ENCODE measurements at places on chromosomes 6 and 20.

DNA sequence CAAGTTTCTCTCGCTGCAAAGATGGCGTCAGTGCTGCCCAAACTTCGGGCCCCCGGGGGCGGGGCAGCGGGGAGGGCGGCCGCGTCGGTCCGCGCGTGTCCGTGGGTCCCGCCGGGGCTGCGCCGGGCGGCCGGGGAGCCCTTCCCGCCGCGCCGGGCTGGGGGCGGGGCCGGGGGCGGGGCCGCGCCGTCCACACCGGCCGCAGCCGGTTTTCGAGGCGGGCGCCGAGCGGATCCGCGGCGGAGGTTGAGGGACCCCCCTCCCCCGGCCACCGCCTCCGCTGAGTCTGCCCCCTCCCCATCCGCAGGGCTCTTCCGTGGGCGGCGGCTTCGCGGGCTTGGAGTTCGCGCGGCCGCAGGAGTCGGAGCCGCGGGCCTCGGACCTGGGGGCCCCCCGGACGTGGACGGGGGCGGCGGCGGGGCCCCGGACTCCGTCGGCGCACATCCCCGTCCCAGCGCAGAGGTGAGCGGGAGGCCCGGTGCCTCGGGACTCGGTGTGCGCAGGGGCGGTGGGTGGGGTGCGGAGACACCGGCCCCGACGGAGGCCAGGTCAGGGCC lies 572 bp downstream of the SLC2A4RG start:
- DNase-seq, result peak; percentile 70

GRCh38 chr6:73073238-73073637 lies 152.1 kb downstream of the KHDC1L start:
- no peak for DNase-seq

GRCh38 chr6:29809249-29809648 lies 18.4 kb upstream of the HLA-G start:
- no peak for DNase-seq

DNA sequence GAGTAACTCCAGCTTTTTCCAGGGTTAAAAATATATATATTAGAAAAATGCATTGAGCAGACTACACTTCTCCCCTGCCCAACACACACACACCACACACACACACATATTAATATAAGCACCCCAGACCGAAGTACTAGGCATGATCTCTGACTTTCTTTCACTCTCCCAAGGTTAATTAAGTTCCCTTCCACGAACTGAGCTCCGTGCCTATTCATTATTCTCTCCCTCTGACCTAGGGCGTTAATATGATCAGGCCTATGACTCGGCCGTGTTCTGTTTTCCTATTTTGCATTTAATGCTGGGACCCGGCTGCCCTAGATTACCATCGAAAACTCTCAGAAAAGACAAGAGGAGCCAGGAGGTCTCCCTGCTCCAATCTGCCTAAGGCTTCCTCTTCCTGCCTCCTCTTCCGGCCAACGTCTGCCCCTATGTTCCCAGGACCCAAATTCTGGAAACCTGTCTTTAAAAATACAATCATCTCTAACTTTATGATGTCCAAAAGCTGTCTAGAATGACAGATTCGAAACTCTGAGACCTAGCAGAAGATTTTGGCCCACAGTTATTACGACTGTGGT lies 6.1 kb upstream of the POU3F2 start:
- DNase-seq, result no peak

DNA sequence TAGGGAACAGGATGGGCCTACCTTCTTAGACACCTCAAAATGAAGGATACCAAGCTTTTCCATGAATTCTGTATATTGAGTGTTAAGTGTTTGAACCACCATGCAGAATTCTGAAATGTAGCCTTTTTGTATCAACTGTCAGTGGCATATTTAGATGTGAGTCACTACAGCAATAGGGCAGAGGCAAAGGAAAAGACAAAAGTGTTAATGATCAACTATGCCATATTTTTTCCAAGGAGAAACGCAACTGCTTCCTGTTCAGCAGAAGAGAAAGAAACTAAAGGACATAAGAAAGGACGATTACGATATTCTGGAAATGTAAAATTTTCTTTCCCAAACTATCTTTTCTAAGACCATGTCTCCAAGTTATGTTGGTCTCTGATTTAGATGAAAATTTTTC lies 104.6 kb upstream of the RSPO3 start:
- DNase-seq, result no peak

- no peak for DNase-seq
These were observed 363.2 kb downstream of the QKI start for GRCh38 chr6:163777716-163778115.

GRCh38 chr6:92681401-92681800 lies 738.0 kb downstream of the EPHA7 start:
- DNase-seq, result no peak

GRCh38 chr6:44670146-44670545 lies 282.6 kb downstream of the CDC5L start:
- no peak for DNase-seq

DNA sequence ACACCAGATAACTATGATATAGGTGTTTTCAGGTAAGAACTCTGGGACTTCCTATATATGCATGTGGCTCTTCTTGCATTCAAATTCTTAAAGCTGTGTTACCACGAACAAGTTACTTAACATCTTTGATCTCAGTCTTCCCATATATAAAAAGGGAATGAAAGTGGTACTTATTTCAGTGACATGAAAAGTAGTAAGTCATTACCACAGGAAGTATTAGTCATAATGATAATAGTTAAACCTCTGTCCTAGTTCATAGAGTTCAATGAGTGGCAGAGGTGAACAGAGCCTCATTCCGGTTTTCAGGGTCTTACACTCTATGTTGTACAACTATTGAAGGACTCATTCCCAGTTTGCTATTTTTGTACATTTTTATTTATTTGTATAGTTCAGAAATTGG lies 237.0 kb downstream of the NKAIN2 start:
- no peak for DNase-seq

- DNase-seq, result peak; percentile 26
These were observed 25.9 kb downstream of the PYGB start for GRCh38 chr20:25273541-25274358.

DNA sequence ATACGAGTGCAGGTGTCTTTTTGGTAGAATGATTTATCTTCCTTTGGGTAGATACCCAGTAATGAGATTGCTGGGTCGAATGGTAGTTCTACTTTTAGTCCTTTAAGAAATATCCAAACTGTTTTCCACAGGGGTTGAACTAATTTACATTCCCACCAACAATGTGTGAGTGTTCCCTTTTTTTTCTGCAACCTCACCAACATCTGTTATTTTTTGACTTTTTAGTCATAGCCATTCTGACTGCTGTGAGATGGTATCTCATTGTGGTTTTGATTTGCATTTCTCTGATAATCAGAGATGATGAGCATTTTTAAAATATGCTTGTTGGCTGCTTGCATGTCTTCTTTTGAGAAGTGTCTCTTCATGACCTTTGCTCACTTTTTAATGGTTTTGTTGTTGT lies 1.9 kb upstream of the ZNF831 start:
- DNase-seq, result no peak

GRCh38 chr6:25042536-25042935 lies 106.8 kb upstream of the RIPOR2 start:
- no peak for DNase-seq

GRCh38 chr20:33407251-33407650 lies 5.9 kb upstream of the CDK5RAP1 start:
- no peak for DNase-seq

GRCh38 chr6:149320796-149321195 lies 3.3 kb downstream of the TAB2 start:
- DNase-seq, result no peak

DNA sequence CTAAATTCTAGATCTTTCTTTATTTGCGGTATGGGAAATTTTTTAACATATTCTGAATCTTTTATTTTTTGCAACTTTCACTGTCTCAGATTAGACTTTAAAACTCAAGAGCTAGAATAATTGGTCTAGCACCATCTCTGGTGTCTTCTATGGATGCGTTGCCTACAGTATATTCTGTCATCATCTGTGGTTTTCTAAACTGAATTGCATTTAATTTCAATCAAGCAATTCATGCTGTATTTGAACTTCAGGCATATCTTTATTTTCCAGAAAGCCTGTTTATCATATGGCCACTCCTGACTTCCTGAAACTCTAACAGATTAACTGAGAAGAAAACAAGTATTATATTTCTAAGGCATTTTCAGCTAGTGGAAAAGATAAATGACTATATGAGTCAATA lies 281.6 kb downstream of the PLCB1 start:
- DNase-seq, result no peak

DNA sequence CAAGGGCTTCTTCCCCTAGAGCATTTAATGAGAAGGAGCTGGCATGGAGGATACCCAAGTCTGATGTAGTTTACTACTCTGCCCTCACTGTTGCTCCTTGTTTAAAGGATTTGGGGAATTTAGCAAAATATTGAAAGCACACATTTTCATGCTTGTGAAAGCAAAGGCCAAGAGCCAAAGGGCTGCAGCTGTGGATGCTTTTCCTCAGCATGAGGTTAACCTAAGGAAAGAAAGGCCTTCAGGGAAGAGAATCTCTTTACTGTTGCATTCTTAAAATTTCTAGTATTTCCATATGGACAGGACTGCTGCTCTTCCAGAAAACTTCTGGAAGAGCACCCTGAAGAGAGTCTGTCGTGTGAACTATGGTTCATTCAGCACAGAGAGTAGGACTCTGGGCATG lies 45.9 kb upstream of the SASH1 start:
- DNase-seq, result no peak

- DNase-seq, result no peak
These were observed 921.8 kb upstream of the GJE1 start for GRCh38 chr6:141210901-141211300.

- DNase-seq, result peak; percentile 82
These were observed 176.7 kb downstream of the BMP7 start for GRCh38 chr20:57089699-57090144.

- DNase-seq, result no peak
These were observed 21.5 kb upstream of the MRPS18A start for GRCh38 chr6:43708860-43709653.

DNA sequence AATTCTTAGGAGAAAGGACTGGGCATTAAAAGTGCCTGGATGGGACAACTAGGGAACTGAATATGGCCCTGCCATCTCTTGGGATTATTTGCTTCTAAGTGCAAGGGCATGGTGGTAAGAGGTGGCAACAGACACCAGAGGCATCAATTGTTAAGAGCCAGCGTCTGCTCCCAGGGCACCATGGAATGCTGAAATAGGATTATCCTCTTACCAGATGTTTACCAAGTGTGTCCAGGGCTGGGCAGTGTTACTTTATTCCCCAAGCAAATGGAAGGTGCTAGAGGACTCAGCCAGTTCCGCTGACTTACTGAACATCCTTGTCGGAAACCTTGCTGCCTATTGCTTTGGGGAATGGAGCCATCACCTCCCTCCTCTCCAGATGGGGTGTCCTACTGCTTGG lies 273.6 kb upstream of the SUPT3H start:
- no peak for DNase-seq

- DNase-seq, result no peak
These were observed 870 bp downstream of the PAK5 start for GRCh38 chr20:9838035-9838377.

- no peak for DNase-seq
These were observed 214.6 kb downstream of the GMDS start for GRCh38 chr6:2030682-2031244.

GRCh38 chr20:11849976-11850670 lies 67.6 kb upstream of the BTBD3 start:
- no peak for DNase-seq

GRCh38 chr20:19901226-19901625 lies 115.9 kb upstream of the NAA20 start:
- no peak for DNase-seq

- no peak for DNase-seq
These were observed 10.2 kb upstream of the HIVEP1 start for GRCh38 chr6:12001706-12002435.

DNA sequence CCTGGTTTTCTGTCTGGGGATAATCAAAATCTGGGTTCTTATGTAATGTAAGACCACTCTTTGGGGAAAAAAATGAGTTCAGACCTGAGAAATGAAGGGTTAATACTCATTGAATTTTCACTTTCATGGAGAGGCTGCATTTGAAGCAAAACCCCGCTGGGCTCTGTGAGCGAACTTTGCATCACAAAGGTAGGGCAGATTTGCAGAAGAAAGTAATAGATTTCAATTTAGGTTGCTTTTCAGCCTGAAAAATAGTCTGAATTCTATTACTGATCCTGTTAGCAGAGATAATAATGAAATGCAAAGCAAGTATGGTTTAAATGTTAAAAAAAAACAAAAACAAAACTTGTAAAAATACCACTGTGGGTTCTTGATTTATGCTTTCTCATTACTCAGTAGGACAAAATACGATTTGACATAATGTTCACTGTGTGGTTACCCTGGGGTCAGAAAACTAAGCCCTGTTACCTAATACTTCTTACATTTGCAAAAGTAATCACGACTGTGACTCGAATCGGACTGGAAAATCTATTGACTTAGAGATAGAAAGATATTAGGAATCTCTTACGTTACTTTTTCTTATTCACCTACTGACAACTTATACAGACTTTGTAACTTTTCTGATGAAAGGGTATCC lies 72.2 kb downstream of the UST start:
- no peak for DNase-seq

GRCh38 chr6:143765422-143766184 lies 77.5 kb upstream of the LTV1 start:
- no peak for DNase-seq

DNA sequence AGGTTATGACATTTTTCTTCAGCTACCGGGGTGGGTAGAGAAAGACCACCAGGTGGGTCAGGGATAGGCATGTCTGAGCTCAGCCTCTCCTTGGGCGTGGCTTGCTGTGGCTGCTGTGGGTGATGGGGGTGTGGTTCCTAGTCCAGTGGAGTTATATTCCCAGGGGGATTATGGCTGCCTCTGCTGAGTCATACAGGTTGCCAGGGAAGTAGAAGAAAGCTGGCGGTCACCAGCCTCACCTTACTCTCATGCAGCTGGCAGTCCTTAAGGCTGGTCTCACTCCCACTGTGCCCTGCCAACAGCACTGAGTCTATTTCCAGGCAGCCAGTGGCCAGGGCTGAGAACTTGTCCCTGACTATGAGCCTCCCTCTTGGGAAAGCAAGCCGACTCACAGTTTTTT lies 130.0 kb downstream of the SCP2D1 start:
- no peak for DNase-seq

DNA sequence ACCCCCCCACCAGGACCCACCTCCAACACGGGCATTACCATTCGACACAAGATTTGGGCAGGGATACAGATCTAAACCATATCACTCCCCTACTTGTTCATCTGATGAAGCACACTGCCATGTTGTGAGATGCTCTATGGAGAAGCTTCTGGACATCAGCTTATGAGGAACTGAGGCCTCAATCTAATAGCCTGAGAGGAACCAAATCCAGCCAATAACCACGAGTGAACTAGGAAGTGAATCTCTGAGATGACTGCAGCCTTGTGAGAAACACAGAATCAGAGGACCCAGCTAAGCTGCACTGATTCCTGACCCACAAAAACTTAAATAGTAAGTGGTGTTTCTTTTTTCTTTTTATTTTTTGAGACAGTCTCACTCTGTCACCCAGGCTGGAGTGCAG lies 21.6 kb upstream of the ZBTB2 start:
- DNase-seq, result no peak

Measured in right forelimb (tissue), 1 donor.